ENCODE measurements at places on chromosomes 16 and 17. TPM values are rescaled to one million over a fixed set of nuclear protein-coding genes. Genes with fewer than 3 reads are reported as not detected.
A peak's percentile ranks its signal among the peaks of the same experiment; 100 is the strongest.

- H3K36me3 ChIP-seq = peaks cover 32% of the 10 kb centered on the region
- H3K27ac ChIP-seq = no peak overlapping the region
- peaks cover 11% of the 10 kb centered on the region for H3K4me1 ChIP-seq
- H3K4me3 ChIP-seq = no peak overlapping the region
- peak; percentile 81 for DNase-seq
Observed at GRCh38 chr16:69939821-69940585, 11.1 kb upstream of the CLEC18A start.

DNA sequence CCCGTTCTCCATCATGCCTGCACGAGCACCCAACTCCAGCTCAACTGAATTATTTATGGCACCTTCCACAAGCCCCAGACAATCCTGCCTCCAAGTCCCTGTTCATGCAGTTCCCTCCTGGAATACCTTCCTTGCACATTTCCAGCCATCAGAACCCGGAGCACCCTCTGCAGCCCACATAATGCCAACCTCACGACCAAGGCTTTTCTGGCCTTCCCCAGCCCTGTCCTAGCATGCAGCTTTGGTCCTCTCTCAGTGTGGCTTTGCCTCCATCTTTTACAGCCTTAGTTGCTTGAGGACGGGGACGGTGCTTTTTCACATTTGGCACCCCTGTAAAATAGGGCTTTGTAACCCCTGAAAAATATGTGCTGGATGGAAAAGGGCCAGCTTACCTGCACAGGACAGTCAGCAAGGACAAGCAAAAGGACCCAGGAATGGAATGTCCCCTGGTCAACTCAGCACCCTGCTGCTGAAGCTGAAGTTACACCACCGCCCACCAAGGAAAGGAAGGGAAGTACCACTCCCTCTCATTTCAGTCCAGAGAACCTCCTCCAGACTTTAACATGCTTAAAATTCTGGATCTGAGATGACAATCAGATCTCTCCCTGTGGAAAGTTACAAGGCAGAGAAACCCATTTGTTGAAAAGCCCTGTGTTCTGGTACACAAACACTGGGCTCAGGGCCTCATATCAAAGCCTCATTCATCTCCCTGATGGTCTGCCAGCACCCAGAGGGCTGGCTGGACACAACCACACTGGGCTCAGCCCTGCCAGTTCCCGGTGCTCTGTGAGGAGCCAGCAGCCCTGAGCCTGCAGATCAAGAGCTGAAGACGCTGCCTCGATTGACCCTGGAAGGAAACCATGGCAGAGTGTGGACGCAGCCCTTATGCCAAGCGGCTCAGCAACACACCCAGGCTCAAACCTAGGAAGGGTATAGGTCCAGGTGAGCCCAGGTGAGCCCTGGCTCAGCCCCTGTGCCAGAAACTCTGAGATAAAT lies 2.9 kb downstream of the SLC39A11 start:
- H3K27me3 ChIP-seq = no peaks in the 10 kb centered on the region
- no peak overlapping the region for H3K27ac ChIP-seq
- H3K4me1 ChIP-seq = peaks cover 27% of the 10 kb centered on the region
- peaks cover 12% of the 10 kb centered on the region for H3K36me3 ChIP-seq

- no peak overlapping the region for H3K27ac ChIP-seq
- no peak overlapping the region for H3K4me3 ChIP-seq
- no peak for DNase-seq
- H3K27me3 ChIP-seq = no peaks in the 10 kb centered on the region
- peaks cover 23% of the 10 kb centered on the region for H3K4me1 ChIP-seq
- no peaks in the 10 kb centered on the region for H3K36me3 ChIP-seq
Observed at GRCh38 chr16:65342231-65342866, 220.5 kb upstream of the CDH11 start.

- H3K27ac ChIP-seq = peak within 1 kb of the TSS; percentile 93
- peak within 1 kb of the TSS; percentile 94 for H3K4me3 ChIP-seq
- H3K4me1 ChIP-seq = peaks cover 42% of the 10 kb centered on the region
- H3K36me3 ChIP-seq = no peaks in the 10 kb centered on the region
- no peaks in the 10 kb centered on the region for H3K27me3 ChIP-seq
- peak; percentile 94 for DNase-seq
Observed at GRCh38 chr17:16217002-16217635, at the start of gene PIGL. TSS of gene PIGL (plus strand) at chr17:16217210. CDS start at chr17:16217227, 17 bp downstream.

GRCh38 chr17:8503807-8504206 lies 68.1 kb downstream of the NDEL1 start:
- H3K27ac ChIP-seq = peak overlapping the region; percentile 38
- no peak overlapping the region for H3K4me3 ChIP-seq
- peaks cover 55% of the 10 kb centered on the region for H3K36me3 ChIP-seq
- peaks cover 8% of the 10 kb centered on the region for H3K4me1 ChIP-seq

- DNase-seq = peak; percentile 43
- no peaks in the 10 kb centered on the region for H3K27me3 ChIP-seq
- no peak overlapping the region for H3K4me3 ChIP-seq
- no peak overlapping the region for H3K27ac ChIP-seq
Observed at GRCh38 chr17:17134957-17135333, 71.2 kb downstream of the PLD6 start.

- H3K4me3 ChIP-seq = peak overlapping the region; percentile 80
- peaks cover 40% of the 10 kb centered on the region for H3K4me1 ChIP-seq
- H3K27me3 ChIP-seq = no peaks in the 10 kb centered on the region
- H3K27ac ChIP-seq = peak overlapping the region; percentile 49
- H3K36me3 ChIP-seq = peaks cover 2% of the 10 kb centered on the region
Observed at GRCh38 chr16:87493608-87494280, 920 bp upstream of the ZCCHC14 start.

DNA sequence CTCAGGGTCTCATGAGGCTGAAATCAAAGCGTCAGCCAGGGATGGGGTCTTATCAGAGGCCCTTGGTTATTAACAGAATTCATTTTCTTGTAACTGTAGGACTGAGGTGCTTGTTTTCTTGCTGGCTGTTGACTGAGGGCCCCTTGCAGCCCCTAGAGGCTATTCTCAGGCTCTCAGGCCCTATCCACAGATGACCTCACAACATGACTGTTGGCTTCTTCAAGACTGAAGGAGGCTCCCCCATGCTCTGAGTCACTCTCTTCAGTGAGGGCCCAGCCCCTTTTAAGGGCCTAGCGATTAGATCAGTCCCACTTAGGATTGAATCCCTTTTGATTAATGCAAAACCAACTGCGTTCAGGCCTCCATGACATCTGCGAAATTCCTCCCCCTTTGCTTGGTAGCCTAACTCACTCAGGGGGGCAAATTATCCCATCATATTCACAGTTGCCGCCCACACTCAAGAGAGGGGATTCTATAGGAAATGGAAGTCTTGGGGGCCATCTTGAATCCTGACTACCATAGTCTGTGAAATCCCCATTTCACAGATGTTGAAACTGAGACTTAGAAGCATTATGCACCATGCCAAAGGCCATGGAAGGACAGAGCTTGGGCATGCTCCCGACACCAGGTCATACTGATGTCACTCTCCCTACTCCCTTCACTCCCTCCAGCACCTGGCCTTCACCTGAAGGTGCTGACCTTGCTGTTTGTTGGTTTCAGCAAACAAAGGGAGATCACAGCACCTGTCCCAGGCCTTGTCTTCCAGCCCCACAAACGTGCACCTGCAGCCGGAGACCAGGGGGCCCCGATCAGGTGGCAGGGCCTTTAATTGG lies 592.3 kb downstream of the MAF start:
- H3K27ac ChIP-seq = no peak overlapping the region
- H3K36me3 ChIP-seq = no peaks in the 10 kb centered on the region

- H3K4me3 ChIP-seq = no peak overlapping the region
- H3K27me3 ChIP-seq = no peaks in the 10 kb centered on the region
- no peak overlapping the region for H3K27ac ChIP-seq
- H3K4me1 ChIP-seq = peaks cover 6% of the 10 kb centered on the region
- H3K36me3 ChIP-seq = peaks cover 1% of the 10 kb centered on the region
- DNase-seq = no peak
Observed at GRCh38 chr17:55093353-55093752, 124.8 kb downstream of the STXBP4 start.

GRCh38 chr16:27364493-27365141 lies 37.4 kb upstream of the IL21R start:
- no peaks in the 10 kb centered on the region for H3K27me3 ChIP-seq
- no peak overlapping the region for H3K4me3 ChIP-seq
- peak overlapping the region; percentile 22 for H3K27ac ChIP-seq
- H3K36me3 ChIP-seq = peaks cover 17% of the 10 kb centered on the region
- DNase-seq = no peak

DNA sequence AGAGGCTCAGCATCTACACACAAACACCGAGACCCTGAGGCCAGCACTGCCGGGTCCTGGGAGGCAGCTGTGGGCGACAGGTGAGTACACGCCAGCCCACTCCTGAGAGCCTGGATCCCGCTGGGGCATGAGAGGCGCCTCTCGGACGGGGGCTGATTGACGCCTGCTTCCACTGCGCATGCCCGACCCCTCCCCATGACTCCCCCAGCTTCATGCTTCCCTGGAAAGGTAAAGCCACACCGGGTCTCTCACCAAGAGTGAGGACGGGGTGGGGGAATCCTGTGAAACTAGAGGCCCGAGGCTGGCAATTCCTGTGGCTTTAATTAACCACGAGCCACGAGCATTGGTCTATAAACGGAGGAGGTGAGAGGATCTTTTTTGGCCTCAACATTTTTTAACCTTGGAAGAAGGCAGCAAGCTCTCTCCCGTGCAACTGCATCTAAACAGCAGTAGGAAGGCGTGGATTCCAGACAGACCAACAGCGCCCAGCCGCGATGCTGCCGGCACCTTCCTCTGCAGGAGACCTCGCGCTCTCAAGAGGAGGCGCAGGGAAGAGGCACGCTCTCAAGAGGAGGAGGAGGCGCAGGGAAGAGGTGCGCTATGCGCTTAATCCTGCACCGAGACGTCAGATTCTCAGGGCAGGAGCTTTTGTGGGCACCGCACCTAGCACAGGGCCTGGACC lies 71.8 kb upstream of the METRNL start:
- peaks cover 12% of the 10 kb centered on the region for H3K36me3 ChIP-seq
- H3K4me3 ChIP-seq = no peak overlapping the region
- DNase-seq = no peak
- peaks cover 11% of the 10 kb centered on the region for H3K4me1 ChIP-seq
- no peak overlapping the region for H3K27ac ChIP-seq
- no peaks in the 10 kb centered on the region for H3K27me3 ChIP-seq

- H3K4me3 ChIP-seq = no peak overlapping the region
- no peaks in the 10 kb centered on the region for H3K36me3 ChIP-seq
- no peaks in the 10 kb centered on the region for H3K4me1 ChIP-seq
- no peak overlapping the region for H3K27ac ChIP-seq
Observed at GRCh38 chr17:56157845-56158244, 4.6 kb downstream of the ANKFN1 start.

DNA sequence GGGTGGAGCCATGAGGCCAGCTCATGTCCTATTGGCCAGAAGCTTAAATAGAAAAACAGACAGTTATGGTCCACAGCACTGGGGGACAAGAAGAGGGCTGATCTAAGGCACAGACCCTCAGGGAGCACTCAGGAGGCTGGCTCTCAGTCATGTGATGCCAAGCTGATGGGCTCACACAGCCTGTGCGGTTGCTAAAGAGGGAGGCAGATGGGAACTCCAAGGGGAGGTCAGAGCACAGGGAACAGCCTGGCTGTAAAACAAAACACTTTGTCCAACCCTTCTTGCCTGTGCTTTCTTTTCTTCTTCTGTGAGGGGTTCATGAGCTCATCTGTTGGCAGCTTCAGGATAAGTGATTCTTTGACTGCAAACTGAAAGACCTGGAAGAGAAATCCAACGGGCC lies 27.2 kb downstream of the CNTNAP1 start:
- H3K4me3 ChIP-seq = no peak overlapping the region
- no peaks in the 10 kb centered on the region for H3K27me3 ChIP-seq
- peaks cover 38% of the 10 kb centered on the region for H3K36me3 ChIP-seq
- H3K27ac ChIP-seq = no peak overlapping the region
- H3K4me1 ChIP-seq = no peaks in the 10 kb centered on the region

DNA sequence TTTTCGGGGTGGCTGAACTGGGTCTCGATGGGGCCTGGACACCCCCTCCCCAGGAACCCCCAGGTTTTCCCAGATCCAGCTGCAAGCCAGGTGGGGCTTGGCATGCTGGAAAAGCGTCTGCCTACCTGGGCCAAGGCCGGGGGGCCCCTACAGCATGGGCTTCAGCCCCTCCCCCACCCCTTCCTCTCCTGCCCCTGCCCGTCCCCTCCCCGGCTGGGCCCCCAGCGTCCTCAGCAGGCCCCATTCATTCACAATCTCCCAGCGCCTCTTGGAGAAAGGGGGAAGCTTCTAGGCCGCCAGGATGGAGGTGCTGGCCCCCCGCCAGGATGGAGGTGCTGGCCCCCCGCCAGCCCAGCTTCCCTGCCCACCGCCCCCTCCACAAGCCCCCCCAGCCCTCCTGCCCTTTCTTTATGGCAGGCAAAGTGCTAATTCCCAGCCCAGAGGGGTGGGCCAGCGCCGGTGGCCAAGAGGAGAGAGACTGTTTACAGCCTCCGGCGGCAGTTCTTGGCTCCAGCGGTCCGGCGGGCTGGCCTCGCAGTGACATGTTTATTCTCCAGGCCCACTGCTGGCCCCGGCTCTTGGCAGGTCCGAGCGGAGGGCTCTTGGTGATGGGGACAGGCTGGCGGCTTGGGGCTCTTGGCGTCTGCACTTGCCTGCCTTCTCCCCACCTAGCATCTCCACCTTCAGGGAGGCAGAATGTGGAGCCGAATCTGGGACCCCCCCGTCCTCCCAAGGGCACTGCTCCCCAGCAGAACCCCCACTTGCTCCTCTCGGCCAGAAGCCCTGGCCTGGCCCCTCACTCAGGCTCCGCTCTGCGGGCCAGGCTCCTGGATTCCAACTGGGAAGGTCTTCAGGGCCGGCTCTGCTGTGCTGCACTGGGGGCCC lies 94.4 kb upstream of the CIBAR2 start:
- H3K36me3 ChIP-seq = no peaks in the 10 kb centered on the region
- H3K27ac ChIP-seq = peak overlapping the region; percentile 12
- H3K4me1 ChIP-seq = peaks cover 73% of the 10 kb centered on the region
- H3K27me3 ChIP-seq = no peaks in the 10 kb centered on the region
- DNase-seq = no peak

DNA sequence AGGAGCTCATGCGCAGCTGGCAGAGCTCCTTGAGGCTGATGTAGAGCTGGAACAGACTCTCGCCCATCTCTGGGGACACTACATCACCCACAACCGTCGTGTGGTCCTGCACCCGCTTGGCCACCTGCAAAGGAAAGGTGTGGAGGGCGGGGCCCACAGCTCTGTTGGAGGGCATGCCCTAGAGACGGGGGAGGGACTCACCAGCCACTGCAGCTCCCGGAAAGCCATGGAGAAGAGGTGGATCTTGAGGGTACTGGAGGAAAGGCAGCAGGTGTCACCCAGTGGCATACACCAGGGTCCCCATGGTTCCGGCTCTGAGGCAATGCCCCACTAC lies 8.6 kb downstream of the UNC13D start:
- H3K27ac ChIP-seq = no peak overlapping the region
- peaks cover 2% of the 10 kb centered on the region for H3K4me1 ChIP-seq
- no peak for DNase-seq
- no peaks in the 10 kb centered on the region for H3K36me3 ChIP-seq

The CMTM2 gene
- total RNA-seq = not detected

The CD300H gene
- total RNA-seq = not detected

The PPP1R1B gene
- total RNA-seq = 0.75 TPM

The MYH1 gene
- not detected for total RNA-seq

The GDPD1 gene
- 1.9 TPM for total RNA-seq

Data from chondrocyte (in vitro differentiated cells).